GM06990 (cell line): ENCODE measurements at places on chromosomes 12 and 14.

- no peak for DNase-seq
Measured at GRCh38 chr14:57389646-57390036, 745 bp upstream of the NAA30 start.

DNA sequence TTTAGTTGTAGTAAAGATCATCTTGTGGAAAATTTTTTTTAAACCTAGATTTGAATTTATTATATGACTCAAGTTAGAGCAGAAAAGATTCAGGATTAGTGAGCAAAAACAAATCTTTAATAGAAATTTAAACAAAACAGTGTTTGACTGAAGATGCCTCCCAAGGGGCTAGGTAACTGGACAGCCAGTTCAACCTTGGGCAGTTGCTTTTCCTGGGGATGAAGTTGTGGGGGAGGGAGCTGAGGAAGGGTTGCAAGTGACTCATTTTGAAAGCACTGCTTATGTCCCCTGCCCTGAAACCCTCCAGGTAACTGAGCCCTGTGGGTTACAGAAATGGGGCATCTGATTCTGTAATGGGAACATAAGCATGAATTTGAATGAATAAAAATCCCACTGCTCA, 13.1 kb downstream of the CFAP54 start:
- peak; percentile 58 for DNase-seq

DNA sequence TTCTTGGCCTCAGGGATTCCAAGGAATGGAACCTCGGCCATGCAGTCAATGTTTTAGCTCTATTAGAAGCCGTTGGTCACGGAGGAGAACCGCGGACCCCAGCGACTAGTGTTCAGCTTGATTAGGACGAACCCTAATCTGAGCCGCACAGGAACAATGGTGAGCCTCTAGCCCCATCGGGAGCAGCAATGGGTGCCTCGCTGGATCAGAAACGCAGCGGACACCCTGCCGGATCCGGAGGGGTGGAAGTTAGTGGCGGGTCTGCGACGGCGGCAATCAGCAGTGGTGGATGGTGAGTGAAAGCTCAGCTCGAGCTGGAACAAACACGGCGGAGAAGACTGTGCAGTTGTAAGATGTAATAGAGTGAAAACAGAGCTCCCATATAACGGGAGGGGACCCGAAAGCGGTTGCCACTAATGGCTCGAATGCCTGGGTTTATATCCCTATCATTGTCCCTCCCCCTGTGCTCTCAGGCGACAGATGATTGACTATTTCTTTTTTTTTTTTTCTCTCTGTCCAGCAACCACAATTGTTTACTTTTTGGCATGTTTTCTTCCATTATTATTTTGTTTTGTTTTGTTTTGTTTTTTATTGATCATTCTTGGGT, 127.7 kb downstream of the ZNF664 start:
- DNase-seq, result no peak

- no peak for DNase-seq
Measured at GRCh38 chr12:32240831-32241230, 134.2 kb downstream of the BICD1 start.

DNA sequence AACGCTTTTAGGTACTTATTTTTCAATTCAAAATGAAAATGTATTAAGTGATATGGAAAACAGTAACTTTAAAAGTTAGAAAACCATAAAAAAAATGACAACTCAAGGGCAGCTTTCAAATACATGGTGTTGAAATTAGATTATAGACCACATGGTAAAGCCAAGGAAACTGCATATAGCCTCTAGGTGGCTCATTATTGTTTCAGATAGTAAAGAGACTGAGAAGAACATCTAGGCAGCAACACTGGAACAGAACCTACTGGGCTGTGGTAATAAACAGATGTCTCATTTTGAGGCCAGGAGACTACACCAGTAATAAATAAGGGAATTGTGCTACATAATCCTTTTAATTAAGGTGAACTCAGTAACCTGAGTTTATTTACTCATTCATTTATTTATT, 13.0 kb downstream of the FBXO33 start:
- no peak for DNase-seq

DNA sequence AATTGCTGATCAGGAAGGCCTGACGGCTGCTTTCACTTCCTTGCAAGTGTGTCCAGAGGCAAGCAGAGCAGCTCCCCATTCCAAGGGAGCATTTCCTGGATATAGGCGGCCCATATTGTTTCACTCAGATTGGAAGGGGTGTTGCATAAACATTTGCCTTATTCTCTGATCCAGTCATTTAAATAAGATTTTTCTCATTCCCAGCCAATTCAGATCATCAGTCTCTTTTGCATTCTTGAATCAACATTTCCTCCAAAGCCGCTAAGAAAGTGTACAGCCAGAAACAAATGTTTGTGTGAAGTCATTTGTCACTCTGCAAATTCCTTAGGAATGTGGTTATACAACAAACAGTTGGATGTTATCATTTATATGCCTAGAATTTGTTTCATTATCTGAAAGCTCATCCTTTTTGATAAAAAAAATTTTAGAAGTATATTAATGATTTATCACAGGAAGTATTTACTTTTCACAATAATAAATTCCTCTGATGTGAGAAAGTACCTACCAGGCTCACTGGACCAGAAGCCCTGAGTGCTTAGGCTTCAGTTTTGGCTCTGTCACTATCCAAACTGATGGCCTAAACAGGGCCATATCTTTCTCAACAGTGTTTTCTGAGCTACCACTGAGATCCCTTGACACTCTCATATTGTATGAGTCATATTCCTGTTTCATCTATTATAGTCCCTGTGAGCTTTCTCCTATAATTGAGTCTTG, 379.6 kb downstream of the CCDC91 start:
- no peak for DNase-seq

DNA sequence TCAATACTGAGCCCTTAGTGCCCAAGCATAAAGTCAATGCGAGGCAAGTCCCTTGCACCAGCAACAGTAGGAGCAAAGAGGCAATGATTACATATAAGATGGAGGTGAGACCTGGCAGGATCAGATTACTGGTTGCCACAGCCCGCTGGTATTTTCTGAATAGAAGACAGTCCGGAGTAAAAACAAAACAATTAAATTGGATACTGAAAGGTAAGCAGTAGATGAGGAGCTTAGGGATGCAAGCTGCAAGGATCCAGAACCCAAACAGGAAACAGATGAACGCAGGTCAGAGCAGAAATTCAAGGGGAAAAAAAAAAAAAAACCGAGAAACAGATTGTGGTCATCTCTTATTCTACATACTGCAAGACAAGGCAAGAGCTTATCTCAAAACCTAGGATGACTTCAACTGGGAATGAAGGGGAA, 119.6 kb downstream of the MED13L start:
- no peak for DNase-seq

DNA sequence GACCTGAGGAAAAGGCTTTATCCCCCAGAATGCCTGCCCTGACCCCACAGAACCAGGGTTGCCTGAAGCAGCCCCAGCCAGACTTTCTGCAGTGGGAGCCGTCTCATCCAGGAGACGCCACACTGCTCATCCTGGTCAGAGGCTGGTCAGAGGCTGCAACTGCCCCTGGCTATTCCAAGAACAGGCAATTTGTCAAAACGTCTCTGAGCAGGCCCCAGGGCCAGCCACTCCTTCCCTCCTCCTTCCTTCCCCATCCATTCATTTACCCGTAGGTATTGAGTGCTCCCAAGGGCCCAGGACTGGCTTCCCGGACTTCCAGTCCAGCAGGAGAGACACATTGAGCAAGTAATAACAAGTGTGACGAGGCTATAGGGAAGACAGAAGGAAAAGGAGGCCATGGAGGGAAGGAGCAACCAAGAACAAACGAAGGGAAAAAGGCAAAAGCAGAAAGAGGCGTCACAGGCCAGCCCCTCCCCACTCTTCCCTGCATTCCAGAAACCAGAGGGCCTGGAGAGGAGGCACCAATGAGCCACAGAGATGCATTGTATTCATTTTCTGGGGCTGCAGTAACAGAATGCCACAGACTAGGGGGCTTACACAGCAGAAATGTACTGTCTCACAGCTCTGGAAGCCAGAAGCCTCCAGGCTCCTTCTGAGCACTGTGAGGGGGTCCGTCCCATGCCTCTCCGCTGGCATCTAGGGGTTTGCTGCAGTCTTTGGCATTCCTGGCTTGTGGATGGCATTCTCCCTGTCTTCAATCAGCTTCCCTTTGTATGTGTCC, 21.0 kb upstream of the CD9 start:
- no peak for DNase-seq

GRCh38 chr12:45089411-45090075, 38.6 kb upstream of the DBX2 start:
- DNase-seq, result no peak

DNA sequence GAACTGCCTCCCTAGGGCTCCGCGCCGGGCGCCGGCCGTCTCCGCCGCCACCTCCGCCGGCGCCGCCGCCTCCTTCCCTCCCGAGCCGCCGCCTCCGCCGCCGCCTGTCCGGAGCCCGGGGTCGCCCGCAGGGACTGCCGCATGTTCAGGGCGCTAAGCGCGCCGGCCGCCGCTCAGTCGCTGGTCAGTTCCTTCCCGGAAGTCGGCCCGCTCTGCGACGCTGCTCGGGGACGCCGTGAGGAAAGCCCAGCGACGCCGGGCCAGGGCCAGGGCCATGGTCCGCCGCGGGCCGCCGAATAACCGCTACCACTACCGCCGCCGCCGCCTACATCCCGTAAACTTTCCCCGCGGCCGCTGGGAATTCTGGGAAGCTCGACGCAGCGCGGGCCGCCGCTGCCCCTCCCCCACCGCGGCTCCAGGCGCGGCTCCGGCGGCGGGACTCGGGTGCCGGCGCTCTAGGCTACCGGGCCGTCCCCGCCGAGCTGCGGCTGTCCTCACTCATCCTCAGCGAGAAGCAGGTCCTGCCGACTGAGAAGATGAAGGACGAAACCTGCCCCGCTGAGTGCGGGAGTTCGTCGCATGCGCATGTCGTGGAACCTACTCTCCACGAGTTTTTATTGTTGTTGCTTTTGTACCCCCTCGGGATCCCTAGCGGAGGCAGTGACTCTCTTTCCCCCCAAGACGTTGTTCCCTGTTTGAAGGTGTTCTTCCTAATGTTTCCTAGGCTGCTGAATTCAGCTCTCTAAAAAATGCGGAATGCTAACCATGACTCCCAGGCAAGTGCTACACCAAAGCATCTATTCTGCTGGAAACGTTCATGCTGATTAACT, at the start of gene SAV1:
Gene SAV1 (minus strand): TSS at position 311 of the 830 bp plus-strand sequence. CDS start 339 bp downstream, outside the sequence.
- peak; percentile 77 for DNase-seq

- no peak for DNase-seq
Measured at GRCh38 chr12:109393437-109394345, 46.0 kb downstream of the MYO1H start.
